ENCODE measurements at places on chromosomes 13 and 19. TPM values are rescaled to one million over a fixed set of nuclear protein-coding genes. Genes with fewer than 3 reads are reported as not detected.

PPP1R37 gene
- total RNA-seq, result 44.7 TPM

STOML3 gene
- 0.56 TPM for total RNA-seq

CTXN1 gene
- total RNA-seq, result 57.8 TPM

MRPL4 gene
- 67.3 TPM for total RNA-seq

AMH gene
- 49.5 TPM for total RNA-seq

FGF22 gene
- not detected for total RNA-seq

SLC1A5 gene
- total RNA-seq, result 91.4 TPM

EFNA2 gene
- total RNA-seq, result 17.6 TPM

GRCh38 chr13:113090415-113090770 lies 15.2 kb upstream of the F7 start:
- no peaks in the 10 kb centered on the region for H3K36me3 ChIP-seq
- no peak overlapping the region for H3K27ac ChIP-seq
- H3K4me3 ChIP-seq, result no peak overlapping the region
- DNase-seq, result no peak
- H3K27me3 ChIP-seq, result peaks cover 3% of the 10 kb centered on the region
- peaks cover 4% of the 10 kb centered on the region for H3K4me1 ChIP-seq

GRCh38 chr13:40056898-40057619 lies 401.6 kb downstream of the COG6 start:
- H3K27me3 ChIP-seq, result no peaks in the 10 kb centered on the region
- H3K27ac ChIP-seq, result no peak overlapping the region

DNA sequence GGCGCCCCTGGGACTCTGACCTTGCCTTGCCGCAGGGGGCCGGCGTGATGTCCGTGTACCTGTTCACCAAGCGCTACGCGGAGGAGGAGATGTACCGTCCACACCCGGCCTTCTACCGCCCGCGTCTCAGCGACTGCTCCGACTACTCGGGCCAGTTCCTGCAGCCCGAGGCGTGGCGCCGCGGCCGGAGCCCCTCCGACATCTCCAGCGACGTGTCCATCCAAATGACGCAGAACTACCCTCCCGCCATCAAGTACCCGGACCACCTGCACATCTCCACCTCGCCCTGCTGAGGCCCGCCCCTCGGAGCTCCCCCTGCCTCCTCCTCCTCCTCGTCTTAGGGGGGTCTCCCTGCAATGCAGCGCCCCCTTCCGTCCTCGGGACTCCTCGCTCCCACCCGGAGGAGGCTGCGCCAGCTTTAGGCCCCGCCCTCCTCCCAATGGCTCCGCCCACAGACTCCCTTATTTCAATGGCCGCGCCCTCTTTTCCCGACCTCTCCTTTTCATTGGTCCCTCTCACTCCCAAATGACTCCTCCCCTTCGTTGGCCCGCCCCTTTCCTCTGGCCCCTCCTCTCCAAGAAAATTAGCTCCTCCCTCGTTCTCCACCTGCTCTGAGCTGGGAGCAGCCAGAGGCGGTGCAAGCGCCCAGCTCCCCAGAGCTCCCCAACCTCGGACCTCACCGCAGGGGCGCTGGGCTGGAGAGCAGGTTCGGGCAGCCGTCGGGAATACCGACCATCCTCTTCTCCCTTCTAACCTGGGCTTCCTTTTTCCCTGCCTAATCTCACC lies 20.5 kb upstream of the CACNG8 start:
- H3K4me3 ChIP-seq, result peak overlapping the region; percentile 20
- H3K27ac ChIP-seq, result no peak overlapping the region
- no peaks in the 10 kb centered on the region for H3K4me1 ChIP-seq
- no peak for DNase-seq
- H3K27me3 ChIP-seq, result peaks cover 79% of the 10 kb centered on the region

DNA sequence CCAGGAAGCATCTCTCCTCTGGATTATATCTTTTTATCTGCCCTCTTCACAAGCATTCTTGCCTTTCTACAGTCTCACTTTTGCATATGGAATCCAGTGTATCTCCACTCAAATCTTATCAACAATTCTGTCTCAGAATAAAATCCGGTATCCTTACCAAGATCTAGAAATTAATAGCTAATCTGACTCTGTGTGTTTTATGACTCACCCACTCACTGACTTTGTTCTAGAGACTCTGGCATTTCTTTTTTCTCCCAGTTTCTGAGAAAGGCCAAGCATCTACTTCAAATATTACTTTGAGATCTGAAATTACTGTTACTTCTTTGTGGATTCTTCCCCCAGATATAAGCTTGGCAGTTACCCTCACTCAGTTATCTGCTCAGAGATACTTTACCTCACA lies 913.5 kb upstream of the ATXN8OS start:
- H3K36me3 ChIP-seq, result no peaks in the 10 kb centered on the region
- H3K27ac ChIP-seq, result no peak overlapping the region
- H3K4me1 ChIP-seq, result no peaks in the 10 kb centered on the region

DNA sequence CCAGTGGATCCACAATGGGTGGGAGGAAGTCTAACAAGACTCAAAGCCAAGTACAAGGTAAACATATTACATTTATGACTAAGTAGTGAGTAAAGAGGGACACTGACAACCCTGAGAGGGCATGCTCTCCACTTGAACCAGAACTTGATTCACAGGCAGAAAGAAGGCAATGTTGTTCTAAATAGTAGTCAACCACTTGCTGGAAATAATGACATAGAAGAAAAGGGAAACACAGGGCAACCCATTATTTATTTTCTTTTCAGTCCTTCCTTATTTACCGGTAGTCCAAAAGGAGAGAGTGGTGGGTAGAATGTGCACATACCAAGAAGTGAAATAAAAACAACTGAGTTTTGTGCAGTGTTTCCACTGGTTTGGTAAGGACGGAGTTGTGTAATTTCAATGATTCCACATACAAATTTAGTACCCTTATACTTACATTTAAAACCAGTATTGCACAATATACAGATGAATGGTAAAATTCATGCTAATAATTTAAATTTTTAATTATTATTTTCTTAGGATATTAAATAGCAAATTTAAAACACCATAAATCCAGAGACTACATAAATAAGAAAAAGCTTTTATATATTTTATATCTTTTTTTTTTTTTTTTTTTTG lies 65.9 kb downstream of the ENOX1 start:
- H3K27ac ChIP-seq, result no peak overlapping the region
- no peak for DNase-seq
- no peaks in the 10 kb centered on the region for H3K36me3 ChIP-seq
- H3K27me3 ChIP-seq, result no peaks in the 10 kb centered on the region
- peaks cover 4% of the 10 kb centered on the region for H3K4me1 ChIP-seq

DNA sequence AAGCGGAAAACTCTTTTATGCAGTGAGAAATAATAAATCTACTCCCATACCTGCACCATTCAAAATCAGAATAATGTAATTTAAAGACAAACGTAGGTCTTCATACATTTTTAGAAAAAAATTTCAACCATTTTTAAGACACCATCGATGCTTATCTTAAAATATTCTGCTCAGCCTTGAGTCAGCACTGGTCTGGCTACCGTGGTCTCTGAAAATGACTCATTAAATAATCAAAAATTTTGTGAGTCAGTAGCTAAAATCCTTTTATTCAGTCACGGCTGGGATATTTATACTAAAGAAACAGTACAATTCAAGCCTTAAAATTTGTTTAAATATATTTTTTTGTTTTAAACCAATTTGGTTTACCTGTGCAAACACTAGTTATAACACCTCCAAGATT lies 2862.8 kb upstream of the PCDH20 start:
- no peak for DNase-seq
- no peaks in the 10 kb centered on the region for H3K36me3 ChIP-seq
- H3K27me3 ChIP-seq, result no peaks in the 10 kb centered on the region
- H3K27ac ChIP-seq, result no peak overlapping the region
- H3K4me3 ChIP-seq, result no peak overlapping the region
- no peaks in the 10 kb centered on the region for H3K4me1 ChIP-seq

- H3K27ac ChIP-seq, result no peak overlapping the region
- no peaks in the 10 kb centered on the region for H3K36me3 ChIP-seq
- H3K4me3 ChIP-seq, result no peak overlapping the region
- no peak for DNase-seq
- H3K27me3 ChIP-seq, result no peaks in the 10 kb centered on the region
Observed at GRCh38 chr13:41552031-41552430, 94.7 kb downstream of the RGCC start.

DNA sequence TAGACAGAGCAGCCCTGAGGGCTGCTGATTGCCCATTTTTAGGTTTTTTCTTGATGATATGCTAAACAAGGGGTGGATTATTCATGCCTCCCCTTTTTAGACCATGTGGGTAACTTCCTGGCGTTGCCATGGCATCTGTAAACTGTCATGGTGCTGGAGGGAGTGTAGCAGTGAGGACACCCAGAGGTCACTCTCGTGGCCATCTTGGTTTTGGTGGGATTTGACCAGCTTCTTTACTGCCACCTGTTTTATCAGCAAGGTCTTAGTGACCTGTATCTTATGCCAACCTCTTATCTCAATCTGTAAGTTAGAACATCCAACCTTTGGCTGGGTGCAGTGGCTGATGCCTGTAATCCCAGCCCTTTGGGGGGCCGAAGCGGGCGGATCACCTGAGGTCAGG lies 148.0 kb downstream of the PTPRS start:
- peaks cover 8% of the 10 kb centered on the region for H3K27me3 ChIP-seq
- DNase-seq, result no peak
- peaks cover 5% of the 10 kb centered on the region for H3K4me1 ChIP-seq
- no peak overlapping the region for H3K4me3 ChIP-seq
- no peaks in the 10 kb centered on the region for H3K36me3 ChIP-seq
- no peak overlapping the region for H3K27ac ChIP-seq

- H3K36me3 ChIP-seq, result no peaks in the 10 kb centered on the region
- no peak for DNase-seq
- H3K4me1 ChIP-seq, result no peaks in the 10 kb centered on the region
- H3K27me3 ChIP-seq, result no peaks in the 10 kb centered on the region
- H3K27ac ChIP-seq, result no peak overlapping the region
Observed at GRCh38 chr13:98111168-98112098, 31.5 kb upstream of the FARP1 start.

- peak overlapping the region; percentile 78 for H3K27ac ChIP-seq
- DNase-seq, result no peak
- no peaks in the 10 kb centered on the region for H3K27me3 ChIP-seq
- H3K4me1 ChIP-seq, result peaks cover 45% of the 10 kb centered on the region
Observed at GRCh38 chr13:52160053-52160452, 656 bp upstream of the NEK3 start.

DNA sequence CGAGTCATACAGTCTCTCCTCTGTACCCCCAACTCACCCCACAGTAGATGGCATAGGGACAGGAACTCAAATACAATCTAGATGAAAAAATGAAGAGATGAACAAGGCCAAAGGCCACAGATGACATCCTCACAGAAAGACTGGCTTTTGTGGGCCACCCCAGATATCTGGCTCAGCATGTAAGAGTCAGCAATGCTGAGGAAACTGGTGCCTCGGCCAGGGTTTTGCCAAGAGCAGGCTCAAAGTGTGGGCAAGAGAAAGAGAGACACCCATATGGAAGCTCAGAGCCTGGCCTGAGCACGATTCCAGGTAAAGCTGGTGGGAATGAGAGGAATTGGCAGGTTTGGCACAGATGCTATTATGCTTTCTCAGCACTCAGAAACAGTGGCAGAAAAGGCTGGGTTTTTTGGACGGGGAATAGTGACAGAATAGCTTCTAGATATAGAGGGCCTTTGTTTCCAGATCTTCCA lies 460.6 kb downstream of the FOXO1 start:
- no peaks in the 10 kb centered on the region for H3K4me1 ChIP-seq
- H3K4me3 ChIP-seq, result no peak overlapping the region
- peak overlapping the region; percentile 14 for H3K27ac ChIP-seq
- no peaks in the 10 kb centered on the region for H3K36me3 ChIP-seq
- no peaks in the 10 kb centered on the region for H3K27me3 ChIP-seq

DNA sequence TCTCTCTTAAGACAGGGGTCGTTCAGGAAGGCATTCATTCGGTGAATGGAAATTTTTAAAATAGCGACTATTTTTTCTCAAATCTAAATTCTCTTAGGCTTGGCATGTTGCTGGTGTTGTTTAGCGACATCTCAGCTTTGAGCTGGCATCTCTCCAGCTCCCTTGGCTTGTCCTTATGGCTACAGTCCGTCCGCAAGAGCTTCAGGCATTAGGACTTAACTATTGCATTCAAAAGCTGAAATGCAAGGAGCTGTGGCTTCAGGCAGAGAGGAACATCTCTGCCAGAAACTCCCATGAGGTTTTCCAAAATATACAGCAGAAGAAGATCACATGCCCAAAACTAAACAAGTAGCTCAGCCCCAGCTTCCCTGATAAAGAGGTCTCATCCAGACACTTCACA lies 578.5 kb downstream of the EFNB2 start:
- no peaks in the 10 kb centered on the region for H3K36me3 ChIP-seq
- no peaks in the 10 kb centered on the region for H3K27me3 ChIP-seq
- H3K4me1 ChIP-seq, result no peaks in the 10 kb centered on the region
- no peak overlapping the region for H3K4me3 ChIP-seq
- no peak for DNase-seq
- no peak overlapping the region for H3K27ac ChIP-seq

GRCh38 chr13:21911646-21912298 lies 240.9 kb downstream of the FGF9 start:
- no peaks in the 10 kb centered on the region for H3K4me1 ChIP-seq
- peaks cover 15% of the 10 kb centered on the region for H3K27me3 ChIP-seq
- DNase-seq, result no peak
- no peak overlapping the region for H3K4me3 ChIP-seq
- no peaks in the 10 kb centered on the region for H3K36me3 ChIP-seq

- no peaks in the 10 kb centered on the region for H3K27me3 ChIP-seq
- DNase-seq, result no peak
- peaks cover 22% of the 10 kb centered on the region for H3K4me1 ChIP-seq
Observed at GRCh38 chr19:5984600-5984999, 6.7 kb upstream of the RANBP3 start.

DNA sequence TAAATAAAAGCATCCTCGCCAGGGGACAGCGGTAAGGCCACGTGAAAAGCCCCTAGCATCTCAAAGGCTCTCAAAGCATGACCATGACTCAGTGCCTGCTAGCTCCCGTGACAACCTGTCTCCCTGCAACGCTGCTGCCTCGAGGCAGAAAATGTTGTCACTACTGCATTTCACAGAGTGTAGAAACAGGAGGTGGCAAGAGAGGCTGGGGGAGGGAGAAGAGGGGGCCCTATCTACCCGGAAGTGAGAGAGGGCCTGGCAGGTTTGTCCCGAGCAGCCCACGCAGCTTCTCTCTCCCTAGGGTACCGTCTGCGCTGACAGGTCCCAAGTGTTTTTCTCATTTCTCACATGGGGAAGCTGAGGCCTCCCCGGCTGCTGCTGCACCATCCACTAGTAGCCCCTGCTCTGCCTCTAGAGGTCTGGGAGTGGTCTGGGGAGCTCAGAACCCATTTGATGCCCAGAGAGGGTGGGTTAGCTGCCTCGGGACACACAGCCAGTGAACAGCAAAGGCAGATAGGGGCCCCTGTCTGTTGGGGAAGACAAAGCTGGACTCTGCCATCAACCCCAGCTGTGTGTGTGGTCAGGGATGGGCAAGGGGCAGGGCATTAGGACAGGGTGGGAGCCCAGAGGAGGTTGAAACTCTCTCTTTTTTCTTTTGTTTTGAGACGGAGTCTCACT lies 3.7 kb downstream of the TINCR start:
- H3K27me3 ChIP-seq, result peaks cover 12% of the 10 kb centered on the region
- no peaks in the 10 kb centered on the region for H3K36me3 ChIP-seq
- H3K27ac ChIP-seq, result peak overlapping the region; percentile 84
- H3K4me1 ChIP-seq, result peaks cover 5% of the 10 kb centered on the region
- no peak for DNase-seq

- no peak overlapping the region for H3K27ac ChIP-seq
- peaks cover 7% of the 10 kb centered on the region for H3K36me3 ChIP-seq
- H3K27me3 ChIP-seq, result no peaks in the 10 kb centered on the region
- no peak for DNase-seq
- H3K4me3 ChIP-seq, result no peak overlapping the region
Observed at GRCh38 chr13:28185256-28185655, 46.9 kb downstream of the PAN3 start.

- DNase-seq, result no peak
- no peak overlapping the region for H3K4me3 ChIP-seq
- no peaks in the 10 kb centered on the region for H3K4me1 ChIP-seq
- no peak overlapping the region for H3K27ac ChIP-seq
Observed at GRCh38 chr19:55901369-55902079, 30.6 kb downstream of the NLRP13 start.
